Mesenchymal stem cell (in vitro differentiated cells and primary cell): ENCODE measurements at places on chromosomes 11 and 22.

DNA sequence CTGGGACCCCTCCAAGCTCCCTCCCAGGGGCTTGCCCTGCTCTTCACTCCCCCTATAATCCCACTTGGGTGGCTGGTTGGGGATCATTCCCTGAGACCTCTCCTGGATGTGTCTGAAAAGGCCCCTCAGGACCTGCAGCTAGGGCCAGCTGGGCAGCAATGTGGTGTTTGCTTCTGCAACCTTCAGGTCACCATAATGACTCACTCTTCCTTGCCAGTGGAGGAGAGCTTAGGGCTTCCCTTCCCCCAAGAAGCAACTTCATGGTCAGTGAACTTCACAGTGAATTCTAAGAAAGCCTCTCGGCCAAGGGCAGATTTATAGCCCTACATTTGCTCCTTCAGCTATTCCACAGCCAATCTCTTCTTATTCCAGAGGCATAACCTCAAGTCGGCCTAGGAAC is 45.1 kb upstream of the TSPAN18 start:
- peak; percentile 80 for DNase-seq

DNA sequence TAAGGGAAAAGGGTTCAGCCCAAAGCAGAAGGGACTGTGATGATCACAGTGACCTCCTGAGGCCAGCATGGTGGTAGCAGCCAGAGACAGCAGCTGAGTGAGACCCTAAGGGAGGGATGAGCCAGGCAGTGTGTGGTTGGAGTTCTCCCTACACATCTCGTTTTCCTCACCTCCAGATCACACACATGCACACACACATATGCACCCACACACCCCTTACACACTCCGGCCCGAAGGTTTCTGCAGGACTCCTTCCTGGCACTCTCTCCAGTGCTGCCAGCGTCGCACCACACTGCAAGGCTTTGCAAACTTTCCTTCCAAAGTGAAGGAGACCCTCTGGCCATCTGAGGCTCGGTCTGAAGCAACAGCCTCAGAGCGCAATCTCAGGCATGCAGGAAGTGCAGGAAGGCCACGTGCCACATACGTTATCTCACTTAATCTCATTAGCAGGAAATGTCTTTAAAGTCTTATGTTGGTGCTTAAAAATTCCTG is 26.9 kb upstream of the TP53I11 start:
- DNase-seq, result peak; percentile 51

DNA sequence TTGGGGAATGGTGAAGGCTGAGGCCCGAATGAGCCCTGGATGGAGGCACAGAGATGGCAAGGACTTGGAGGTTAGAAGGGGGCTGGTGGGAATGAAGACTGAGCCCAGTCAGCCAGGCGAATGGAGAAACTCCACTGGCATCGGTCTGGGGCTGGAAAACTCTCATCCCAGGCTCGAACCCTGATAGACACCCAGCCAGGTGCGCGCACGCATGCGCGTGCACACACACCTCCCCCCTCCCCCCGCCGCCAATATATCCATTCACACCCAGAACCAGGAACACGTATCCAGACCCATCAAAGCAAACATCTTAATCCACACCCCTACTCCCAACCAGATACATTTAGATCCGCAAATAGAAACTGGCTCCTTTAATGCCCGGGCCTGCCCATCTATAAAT is 139.3 kb downstream of the CEP164 start:
- DNase-seq, result no peak

DNA sequence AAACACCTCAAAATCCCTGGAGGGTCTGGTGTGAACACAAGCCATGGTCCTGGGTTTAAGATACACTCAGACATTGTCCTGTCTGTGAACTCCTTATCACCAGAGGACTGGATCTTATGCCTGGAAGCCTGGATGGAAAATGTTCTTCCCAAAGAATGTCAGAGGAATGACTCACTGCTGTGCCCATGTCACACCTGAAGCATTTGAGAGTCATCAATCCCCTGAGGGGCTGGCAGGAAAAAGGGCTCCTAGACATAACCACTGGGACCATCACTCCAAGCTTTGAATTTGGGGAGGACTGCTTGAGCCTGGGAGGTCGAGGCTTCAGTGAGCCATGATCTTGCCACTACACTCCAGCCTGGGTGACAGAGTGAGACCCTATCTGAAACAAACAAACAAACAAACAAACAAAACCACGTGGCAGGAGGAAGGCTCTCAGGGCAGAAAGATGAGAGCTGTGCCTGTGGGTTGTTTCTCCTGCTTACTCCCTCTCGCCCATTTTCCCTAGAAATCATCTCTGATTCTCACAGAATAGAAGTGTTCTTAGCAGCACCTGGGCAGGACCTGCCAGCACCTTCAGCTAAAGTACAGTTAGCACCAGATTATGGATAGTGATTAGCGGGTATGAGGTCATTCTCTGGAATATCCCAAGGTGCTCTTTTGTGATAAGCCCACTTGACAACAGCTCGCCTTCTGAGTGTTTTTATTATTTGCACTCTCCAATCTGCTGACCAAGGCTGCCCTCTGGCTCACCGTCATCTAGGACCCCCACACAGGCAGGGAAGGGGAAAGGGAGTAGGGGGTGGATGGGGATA is 11.9 kb upstream of the PRG2 start:
- no peak for DNase-seq

DNA sequence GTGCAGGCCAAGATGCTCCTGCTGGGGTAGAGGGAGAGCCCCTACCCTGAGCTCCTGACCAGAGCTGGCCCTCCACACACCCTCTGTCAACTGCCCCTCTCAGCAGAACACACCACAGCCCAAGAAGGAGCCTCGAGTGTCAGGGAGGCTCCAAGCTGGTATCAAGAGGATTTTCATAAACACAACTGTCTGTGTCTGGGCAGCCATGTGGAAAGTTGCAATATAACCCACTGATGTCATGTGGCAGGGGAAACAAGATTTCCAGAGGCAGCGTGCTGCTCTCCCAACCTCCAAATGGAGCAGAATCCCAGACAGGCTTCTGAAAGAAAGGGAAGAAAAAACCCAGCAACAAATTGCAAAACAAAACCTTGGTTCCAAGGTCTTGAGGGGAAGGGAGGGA is 569.9 kb downstream of the BUD13 start:
- DNase-seq, result no peak

DNA sequence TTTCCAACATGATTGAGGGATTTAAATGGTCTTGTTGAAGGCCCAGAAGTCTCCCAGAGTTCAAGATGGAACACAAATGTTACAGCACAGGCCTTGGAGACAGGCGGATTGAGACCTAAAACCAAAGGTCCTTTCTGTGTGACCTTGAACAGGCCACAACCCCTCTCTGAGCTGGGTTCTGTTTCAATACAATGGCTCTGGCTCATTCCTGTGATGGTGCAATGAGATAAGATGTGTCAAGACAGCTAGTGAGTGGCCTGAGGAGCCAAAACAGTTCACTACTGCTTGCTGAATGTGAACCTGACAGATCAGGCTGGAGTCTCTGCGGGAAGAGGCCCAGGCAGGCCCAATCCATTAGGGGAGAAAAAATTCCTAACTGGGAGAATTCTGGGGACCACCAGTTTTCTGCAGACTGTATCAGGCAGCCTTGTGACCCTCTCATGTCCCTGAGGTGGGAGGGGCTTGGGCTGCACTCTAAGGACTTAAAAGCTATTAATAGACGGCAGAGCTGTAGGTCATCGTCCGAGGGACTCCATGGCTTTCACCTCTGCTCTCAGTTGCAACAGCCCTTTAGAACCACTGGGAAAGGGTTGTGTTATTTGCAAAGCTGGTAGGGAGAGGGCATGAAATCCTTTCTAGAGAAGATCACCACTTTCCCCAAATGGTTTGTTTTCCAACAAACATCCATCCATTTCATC is 126.1 kb upstream of the TEAD1 start:
- peak; percentile 50 for DNase-seq

DNA sequence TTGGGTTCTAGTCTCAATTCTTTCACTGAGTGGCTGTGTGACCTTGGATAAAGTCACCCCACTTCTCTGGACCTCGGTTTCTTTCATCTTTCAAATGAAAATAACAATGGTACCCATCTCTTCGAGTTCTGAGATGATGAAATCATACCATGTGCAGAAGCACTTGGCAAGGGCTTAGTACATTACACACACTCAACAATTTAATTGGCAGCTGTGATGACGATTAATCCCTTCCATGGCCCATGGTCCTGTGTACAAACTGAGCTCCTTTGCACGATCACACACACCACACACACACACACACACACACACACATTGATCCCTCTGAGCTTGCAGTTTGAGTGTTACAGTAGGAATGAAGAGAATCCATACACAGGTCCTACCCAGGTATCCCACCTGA is 103.4 kb upstream of the ASPHD2 start:
- DNase-seq, result no peak

DNA sequence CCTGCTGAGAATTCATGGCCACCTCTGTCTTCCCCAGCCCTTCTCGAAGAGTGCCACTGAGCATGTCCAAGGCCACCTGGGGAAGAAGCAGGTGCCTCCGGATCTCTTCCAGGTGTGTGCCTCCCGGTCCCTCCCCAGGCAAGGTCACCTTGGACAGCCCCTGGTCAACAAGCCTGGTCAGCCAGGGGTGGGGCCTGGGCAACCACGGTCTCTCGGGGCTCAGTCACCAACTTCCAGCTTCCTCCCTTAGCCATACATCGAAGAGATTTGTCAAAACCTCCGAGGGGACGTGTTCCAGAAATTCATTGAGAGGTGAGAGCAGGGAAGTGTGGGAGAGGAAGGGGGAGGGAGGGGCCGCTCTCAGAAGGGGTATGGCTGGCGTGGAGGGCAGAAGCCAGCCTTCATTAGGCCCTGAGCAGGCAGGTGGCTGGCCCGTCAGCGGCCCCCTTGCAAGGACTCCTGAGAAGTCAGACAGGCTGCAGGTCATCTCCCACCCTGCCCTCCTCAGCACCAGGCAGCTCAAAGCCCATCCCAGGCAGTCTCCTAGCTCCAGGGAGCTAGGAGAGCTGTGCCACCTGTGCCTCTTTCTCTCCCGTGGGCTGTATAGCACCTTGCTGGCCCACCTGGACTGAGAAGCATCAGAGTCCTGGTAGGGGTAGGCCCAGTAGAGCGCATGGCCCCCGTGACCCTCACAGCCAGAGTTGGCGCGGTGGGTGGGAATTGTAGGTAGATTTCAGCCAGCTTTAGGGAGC is 9.3 kb upstream of the ANKRD13D start:
- no peak for DNase-seq

- no peak for DNase-seq
Measured at GRCh38 chr22:26534171-26534855, 22.0 kb upstream of the TFIP11 start.

GRCh38 chr22:25448435-25449051 is 115.9 kb upstream of the GRK3 start:
- peak; percentile 55 for DNase-seq

- no peak for DNase-seq
Measured at GRCh38 chr11:79237091-79237490, 203.7 kb downstream of the TENM4 start.

DNA sequence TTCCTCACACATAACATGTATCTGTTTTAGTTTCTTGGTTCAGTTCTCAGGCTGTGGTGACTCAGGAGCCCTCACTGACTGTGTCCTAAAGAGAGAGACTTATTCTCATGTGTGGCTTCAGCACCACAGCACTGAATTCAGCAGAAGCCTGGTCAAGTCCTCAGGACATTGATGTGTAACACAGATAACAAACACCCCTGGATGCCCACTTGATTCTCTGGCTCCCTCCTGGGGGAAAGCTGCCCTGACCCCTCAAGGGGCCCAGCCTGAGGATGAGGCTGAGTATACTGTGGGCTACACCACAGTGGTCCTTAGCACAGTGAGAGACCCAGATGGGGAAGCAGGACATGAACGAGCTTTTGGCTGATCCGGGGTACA is 87.2 kb upstream of the VPREB1 start:
- DNase-seq, result no peak

DNA sequence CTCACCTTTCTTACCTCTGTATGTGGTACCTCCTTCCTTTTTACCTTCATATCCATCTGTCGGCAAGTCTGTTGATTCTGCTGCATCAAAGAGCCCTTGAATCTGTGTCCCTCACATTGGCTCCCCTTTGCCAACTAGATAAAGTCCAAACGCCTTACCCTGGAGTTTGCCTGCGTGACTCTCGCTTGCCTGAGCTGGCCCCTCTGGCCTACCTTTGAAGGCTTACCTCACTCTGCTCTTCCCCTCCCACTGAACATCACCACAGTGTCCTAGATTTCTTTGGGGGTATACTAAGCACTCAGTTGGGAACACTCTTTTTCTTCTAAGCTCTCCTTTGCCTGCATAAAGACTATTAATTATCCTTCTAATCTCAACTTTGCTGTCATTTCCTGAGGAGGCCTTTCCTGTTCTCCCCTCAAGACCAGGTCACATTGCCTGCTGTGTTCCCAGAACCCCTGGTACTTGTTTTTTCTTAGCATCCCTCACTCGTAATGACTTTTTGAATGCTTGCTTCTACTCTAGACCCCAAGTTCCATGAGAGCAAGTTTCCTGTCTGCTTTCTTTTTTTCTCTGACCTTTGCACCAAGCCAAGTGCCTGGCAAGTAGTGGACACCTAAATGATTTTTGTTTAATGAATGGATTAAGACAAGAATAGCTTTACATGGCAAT is 67.8 kb upstream of the ADORA2A start:
- peak; percentile 75 for DNase-seq

DNA sequence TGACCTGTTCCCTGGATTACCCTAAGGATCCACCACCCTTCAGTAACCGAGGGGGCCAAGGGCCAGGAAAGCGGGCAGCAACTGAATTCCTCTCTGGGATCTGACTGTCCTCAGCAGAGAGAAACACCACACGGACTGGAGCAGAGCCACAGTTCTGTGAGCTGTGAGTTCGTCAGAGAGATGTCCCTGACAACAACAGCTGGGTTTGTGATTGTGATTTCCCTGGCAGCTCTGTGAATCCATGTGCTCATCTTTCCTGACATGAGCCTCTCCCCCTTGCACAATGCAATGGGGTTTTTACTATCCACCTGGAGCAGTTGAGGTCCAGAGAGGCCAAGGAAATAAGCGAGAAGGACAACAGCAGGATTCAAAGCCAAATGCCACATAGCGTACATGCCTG is 69.4 kb upstream of the AMPD3 start:
- DNase-seq, result no peak

- DNase-seq, result no peak
Measured at GRCh38 chr11:12241971-12242672, 131.7 kb downstream of the MICAL2 start.

DNA sequence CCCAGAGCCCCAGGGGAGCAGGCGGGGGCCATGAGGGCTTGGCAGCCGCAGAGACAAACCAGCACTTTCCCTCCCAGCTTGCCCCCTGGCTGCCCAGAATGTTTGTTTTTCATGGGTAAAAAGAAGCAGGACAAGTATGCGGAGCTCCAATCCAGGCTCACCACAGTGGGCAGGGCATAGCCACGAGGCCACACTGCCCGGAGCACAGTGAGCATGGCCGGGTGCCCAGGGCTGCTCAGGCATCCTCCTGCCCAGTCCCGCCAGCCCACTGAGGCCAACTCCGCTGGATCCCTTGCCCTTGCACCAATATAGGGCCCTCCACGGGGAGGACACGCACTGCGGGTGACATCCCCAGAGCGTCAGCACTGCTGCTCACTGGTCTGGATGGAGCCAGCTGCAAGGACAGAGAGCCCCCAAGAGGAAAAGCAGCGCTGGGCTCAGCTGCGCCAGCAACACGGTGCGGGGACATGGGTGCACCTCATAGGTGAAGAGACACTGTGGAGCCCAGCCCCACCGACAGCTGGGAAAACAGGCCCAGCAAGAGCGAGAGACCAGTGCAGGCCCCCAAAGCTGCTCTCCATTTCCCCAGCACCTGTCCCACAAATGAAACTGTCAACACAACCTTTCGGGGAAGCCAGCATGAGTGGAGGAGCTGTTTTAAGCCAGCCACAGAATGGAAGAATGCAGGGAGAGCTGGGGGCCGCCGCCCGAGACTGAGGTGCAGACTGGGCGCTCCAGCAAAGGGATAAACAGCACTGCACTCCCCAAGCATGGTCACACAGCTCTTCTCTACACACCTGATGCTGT is 24.8 kb downstream of the ARVCF start:
- no peak for DNase-seq

GRCh38 chr22:31350410-31350863 is 4.3 kb upstream of the PATZ1 start:
- peak; percentile 18 for DNase-seq
